Fibroblast of skin of back (primary cell): ENCODE measurements at places on chromosomes 11 and 22.

DNA sequence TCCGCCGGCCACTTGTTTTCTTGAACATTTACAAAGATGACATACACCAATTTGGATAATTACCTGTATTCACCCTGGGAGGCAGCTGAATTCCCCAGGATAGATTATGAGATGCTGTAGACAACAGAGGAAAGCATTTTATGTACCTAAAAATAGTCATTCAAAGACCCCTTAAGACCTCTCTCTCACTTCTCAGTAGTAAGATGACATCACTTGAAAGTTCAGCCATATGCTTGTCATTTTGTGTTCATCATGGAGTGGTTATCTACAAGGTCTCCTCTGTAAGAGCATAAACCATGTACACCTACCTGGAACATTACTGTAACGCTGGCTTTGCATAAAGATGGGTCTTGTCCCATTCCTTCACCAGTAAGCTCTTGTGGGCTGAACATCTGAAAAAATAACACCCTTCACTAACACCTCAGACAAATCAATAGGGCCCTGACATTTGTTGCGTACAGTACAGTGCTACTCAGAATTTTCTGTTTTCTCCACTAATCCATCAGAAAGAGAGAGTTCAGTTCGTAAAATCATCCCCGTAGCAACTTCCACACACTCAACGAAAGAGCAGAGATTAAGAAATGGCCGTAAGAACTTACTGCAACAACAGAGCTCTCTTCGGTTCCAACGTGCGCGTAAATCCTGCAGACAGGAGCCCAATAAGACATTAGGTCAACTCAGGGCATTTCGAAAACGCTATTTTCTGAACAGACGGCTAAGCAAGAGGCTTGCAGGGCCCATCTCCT, 15.6 kb upstream of the WDR74 start:
- DNase-seq, result no peak

GRCh38 chr11:12160231-12160630, 49.8 kb downstream of the MICAL2 start:
- DNase-seq, result no peak

DNA sequence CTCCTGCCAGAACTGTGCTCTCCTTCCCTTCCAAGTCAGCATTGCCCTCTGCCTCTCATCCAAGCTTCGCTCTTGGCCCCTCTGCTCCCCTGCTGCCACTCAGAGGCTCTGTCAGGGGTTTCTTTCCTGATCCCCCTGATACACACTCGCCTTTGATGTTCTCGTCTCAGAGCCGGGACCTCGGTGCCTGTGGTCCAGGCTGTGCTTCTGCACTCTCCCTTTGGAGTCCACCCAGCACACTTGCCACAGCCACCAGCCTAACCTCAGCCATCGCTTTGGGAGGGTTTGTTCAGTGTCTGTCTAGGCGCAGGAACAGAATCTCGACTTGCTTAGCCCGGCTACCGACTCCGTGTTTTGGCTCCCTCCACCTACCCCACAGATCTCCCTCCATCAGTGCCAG, 29.1 kb downstream of the PPFIA1 start:
- DNase-seq, result no peak

- DNase-seq, result no peak
Measured at GRCh38 chr11:79434283-79434682, 6.5 kb downstream of the TENM4 start.

GRCh38 chr22:41491374-41492100, 22.6 kb downstream of the ACO2 start:
- peak; percentile 11 for DNase-seq

GRCh38 chr11:36449561-36450096, 60.4 kb downstream of the TRAF6 start:
- no peak for DNase-seq

DNA sequence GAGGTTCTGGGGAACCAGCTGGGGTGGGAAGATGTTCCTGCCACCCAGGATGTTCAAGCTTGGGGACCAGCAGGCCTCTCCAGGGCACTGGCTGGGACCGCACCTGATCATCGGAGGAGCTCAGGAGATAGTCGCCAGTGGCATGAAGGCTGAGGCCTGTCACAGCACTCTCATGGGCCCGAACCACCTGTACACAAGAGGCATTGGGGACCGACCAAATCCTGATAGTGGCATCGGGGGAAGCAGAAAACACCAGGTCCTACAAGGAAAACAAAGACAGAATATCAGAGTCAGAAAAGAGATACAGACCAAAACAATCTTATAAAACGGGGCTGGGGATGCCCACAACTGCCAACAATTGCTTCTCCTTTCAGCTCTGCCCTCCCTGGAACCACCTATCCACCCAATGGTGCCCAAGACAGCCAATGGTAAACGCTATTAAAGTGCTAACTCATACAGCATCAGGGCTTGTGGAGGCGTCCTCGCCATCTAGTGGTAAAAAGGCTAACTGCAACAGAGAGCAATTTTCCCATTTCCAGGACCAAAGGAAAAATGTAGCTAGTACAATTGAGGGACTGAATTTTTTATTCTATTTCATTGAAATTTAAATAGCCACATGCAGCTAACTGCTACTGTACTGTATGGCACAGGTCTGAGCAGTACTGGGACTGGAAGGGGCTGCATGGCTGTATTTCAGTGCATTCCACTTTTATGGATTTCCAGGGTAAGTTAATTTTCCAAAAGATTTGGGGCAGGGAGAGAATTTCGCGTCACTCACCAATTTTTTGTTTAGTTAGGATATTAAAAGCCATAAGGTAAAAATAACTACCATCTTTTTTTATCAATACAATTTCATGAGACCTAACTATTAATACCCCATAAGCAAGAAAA, 7.1 kb downstream of the PRPF19 start:
- peak; percentile 66 for DNase-seq

DNA sequence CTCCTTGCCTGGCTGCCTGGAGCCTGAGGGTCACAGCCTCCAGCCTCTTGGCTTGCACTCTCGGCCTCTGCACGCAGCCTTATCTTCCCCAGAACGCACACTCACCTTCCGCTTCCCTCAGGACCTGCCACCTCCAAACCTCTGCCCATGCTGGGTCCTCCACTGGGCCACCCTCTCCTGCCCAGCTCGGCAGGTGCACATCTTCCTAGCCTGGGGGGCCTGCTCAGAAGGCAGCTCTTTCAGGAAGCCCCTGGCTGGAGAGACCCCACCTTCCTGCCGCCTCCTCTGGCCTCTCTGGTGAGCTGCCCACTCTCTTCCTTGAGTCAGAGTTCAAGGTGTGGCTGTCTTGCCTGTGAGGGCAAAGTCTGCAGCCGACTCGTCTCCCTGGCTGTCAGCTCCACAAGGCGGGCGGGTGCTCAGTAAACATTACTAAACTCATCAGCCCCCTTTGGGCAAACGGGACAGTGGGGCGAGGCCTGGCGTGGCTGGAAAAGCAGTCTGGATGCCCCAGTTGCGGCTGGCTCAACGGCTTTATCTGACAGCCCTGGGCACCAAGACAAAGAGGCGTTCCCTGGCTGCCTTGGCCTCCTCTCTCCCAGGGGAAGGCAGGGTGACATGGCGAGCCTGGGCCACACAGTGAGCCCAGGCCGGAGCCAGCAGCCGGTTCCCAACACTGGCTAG, 1.7 kb upstream of the LINC01488 start:
- DNase-seq, result no peak

DNA sequence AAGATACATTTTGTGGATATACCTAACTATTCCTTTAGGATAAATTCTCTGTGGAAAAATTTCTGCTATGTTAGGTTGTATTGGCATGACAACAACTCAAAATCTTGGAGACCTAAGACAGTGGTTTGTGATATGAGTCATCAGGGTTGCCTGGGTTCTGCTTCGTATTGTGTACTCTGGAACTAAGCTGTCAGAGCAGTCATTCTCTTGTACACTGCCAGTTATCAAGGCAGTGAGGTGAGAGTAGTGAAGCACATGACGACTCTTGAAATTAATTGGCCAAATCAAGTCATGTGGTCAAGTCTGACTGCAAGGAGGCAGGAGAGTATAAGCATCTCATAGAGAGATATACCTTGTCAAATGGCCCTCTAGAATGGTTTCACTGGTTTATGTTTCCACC, 104.4 kb downstream of the FANCF start:
- DNase-seq, result peak; percentile 77

- DNase-seq, result peak; percentile 17
Measured at GRCh38 chr11:64165481-64165841, 452 bp downstream of the MACROD1 start.

DNA sequence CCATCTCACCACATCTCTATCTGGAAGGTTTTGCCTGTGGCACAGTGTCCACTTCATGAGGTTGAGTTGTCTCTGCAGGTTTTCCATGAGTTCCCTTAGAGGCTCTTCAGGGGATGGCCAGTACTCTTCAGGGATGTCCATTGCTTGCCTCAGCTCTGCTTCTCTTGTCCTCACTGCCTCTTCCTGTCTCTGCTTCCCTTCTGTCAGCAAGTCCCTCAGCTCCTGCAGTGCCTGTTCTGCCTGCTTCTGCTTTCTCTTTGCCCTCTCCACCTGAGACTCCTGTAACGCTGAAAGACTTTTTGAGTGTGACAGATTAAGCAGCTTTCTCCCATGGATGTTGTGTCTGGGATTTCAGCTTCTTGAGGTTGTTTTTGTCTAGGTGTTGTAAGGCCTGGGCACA, 38.2 kb upstream of the MRPL17 start:
- no peak for DNase-seq

DNA sequence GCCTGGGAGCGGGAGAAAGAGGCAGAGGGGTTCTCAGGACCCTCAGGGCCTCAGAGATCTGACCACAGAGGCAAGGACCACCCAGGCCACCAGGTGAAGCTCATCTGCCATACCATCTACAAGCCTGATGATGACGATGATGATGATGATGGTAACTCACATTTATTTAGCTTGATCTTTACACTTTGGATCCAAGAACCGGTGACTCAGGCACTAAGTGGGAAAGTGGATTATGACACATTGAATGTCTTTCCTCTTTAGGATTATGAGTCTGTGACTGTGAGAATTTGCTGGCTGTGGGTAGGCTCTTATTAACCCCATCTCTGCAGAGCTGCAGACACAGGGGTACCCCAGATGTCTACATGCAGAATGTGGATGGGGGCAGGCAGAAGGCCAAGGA, 110.3 kb downstream of the DSCAML1 start:
- no peak for DNase-seq

DNA sequence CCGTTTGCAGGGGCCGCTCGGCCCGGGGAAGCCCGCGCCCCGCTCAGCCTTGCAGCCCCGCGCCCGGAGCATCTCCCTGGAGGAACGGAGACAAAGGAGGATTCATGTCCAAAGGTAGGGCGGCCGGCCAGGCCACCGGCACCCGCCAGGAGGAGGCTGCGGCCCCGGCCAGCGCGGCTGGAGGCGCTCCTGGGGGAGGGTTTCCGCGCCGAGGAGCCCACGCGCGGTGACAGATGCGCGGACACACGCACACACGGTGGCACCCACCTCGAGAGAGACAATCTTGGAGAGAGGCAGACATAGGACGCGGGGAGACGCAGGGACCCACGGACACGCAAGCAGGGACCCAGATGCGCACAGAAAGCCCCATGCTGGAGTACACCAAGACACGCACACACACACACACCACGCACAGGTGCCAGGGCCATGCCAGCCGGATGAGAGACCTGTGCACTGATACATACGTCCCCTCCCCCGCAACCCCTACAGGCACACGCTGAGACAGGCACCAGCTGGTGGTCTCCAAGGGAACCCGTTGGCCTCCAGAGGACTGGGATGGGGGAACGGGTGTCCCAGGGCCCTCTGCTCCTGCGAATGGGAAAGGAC, 7.8 kb downstream of the SEPTIN3 start:
- DNase-seq, result no peak

DNA sequence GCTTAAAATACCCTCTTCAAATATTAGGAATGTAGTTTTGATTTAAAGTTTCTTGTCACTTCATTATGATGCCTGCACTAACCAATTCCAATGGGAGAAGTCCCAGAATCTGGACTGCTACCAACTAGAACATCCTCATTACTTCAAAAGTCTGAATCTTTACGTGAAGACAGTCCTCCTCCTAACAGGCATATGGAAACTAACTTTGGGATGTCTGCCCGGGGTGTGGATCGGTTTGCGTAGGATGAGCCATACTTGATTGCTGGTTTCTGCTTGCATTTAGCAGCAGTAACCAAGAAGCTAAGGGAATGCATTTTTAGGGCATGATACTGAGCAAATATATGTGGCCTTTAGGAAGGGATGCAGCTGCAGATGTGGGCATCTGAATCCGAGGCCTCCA, 177.1 kb downstream of the LRRC4C start:
- peak; percentile 70 for DNase-seq

DNA sequence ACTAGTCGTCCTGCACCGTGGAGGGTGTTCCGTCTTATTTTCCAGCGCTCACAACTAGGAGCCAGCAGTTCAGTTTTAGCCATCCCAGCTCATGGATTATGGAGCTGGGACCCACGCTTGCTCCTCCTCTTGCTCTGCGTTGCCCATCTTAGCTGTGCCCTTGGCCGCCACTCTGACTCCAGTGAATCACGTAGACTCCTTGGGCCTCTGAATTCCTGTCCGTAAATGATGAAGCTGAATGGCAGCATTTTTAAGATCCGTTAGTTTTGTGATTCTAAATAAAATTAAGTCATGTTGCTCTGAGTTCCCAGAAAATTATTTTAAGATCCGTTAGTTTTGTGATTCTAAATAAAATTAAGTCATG, 23.8 kb downstream of the BCR start:
- no peak for DNase-seq

DNA sequence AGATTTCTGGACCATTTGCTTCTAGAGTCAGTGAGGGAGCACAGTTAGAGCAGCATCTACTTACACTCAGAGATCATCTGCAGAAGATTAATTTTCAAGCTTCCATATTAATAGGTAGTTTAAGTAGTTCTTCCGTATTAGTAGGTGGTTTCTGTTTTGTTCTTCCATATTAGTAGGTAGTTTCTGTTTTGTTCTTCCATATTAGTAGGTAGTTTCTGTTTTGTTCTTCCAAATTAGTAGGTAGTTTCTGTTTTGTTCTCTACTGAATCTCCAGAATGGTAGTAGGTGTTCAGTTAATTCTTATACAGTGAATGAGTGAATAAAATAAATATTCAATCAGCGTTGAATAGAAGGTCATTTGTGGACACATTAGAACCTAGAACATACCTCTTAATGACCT, 175.7 kb downstream of the TMEM135 start:
- no peak for DNase-seq

- DNase-seq, result peak; percentile 64
Measured at GRCh38 chr11:131893103-131893890, 522.9 kb downstream of the NTM start.

DNA sequence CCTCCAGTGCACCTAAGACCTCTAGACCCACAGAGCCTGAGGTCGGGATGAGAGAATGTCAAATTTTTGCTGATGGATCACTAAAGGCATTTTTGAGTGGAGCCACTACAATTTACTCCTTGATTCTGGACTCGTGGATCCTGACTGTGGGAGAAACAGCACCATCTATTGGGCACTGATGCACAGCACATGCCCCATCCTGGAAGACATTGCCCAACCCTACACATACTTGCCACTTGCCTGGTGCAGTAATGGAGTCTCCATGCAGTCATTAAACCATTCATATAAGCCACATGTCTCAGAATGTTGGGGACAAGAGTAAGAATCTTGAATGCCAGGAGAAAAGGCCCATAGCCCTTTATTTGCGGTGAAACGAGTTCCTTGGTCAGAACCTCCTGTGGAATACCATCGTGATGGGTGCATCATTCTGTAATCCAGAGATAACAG, 103.9 kb downstream of the GGTLC2 start:
- peak; percentile 46 for DNase-seq
